ENCODE measurements at places on chromosomes 3 and 15.

DNA sequence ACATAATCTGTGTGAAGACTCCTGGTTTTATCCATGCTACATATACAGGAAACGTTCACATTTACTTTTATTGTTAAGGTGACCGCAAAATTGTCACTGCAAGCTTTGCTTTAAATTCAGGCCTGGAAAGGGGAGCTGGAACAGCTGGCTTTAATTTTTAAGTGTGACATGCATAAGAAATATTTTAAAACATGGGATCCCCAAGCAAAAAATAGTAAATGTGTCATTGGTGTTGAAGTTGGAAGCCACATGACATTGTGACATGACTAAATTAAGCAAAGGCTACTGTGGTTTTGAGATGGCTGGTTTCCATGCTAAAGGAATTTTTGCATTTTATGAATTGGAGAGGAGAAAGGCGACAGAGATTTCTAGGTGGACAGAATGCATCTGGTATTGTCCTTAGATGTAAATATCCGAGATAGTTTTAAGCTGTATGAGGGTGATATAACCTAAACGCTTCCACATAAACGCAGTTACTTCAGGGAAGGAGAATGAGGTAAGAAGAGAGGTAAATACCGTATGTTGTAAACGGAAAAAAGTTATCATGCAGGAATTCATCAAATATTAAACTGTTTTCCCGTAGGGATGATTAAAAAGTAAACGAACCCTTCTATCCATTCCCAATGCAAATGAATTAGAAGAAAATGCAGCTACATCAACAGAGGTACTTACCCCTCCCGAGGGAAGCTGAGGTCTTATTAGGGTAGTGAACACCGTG is 927 bp upstream of the FYTTD1 start:
- no peak for DNase-seq

DNA sequence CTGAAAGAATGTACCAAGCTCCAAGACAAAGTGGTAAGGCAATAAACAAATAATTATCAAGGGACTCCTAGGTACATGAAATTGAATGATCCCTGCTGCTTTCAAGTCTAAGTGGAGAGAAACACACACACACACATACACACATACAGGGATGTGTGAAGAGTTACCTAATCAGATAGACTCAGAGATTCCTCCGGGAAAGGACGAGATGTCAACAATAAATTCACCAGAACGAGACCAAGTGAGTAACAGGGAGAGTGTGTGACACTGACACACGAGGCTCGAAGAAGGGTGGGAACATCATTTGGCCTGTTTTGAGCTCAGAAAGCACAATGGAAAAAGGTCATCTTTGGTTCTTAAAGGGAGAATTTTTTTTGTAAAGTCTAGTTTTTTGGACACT is 13.4 kb downstream of the LRIG1 start:
- no peak for DNase-seq

DNA sequence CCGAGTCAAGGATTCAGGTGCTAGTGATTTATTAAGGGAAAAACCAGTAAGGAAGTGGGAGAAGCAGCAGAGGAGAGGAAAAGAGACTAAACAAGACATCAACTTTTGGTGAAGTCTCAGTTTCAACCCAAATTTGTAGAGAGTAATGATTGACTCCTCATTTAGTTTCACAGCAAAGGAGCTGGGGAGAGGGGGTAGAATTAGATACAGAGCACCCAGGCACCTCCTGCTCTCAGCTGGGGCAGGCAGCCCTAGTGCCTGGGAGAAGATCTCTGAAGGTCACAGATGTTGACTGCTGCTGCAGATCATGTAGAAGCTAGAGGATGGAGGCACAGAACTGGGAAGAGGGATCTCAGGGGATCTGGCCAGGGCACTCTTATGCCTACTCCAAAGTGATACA is 29.1 kb downstream of the RPL39L start:
- DNase-seq: no peak

GRCh38 chr15:33586786-33587697 is 276.3 kb downstream of the RYR3 start:
- DNase-seq: no peak

DNA sequence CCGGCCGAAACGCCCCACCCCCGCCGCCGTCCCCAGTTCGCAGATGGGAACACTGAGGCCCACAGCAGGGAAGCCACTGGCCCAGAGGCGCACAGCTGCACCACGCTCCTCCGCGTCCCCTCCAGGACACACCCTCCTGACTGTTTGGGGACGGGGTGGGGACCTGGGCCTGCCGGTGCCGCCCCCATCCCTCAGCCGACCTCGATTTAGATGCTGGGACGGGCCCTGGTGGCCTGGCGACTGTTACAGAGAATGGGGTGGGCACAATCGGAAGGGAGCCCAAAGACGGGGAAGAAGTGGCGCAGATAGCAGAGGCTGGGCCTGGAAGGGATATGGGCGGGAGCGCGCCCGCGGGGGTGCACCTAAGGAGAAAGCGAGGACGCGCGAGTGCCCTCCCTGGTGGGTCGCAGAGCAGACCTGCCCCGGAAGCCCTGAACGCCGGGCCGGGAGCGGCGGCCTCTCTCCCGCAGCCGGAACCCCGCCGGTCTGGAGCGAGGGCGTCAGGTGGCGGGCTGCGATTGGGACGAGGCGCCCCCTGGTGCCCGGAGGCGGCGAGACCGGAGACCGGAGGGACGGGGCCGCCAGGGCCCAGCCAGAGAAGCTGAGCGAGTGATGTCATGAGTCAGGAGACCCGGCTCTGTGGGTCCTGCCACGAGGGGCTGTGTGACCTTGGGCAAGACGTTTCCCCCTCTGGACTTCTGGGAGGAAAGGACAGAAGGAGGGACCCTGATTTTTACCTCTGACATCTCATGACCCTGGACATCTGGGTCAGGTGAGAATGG is 78.4 kb downstream of the IQSEC1 start:
- DNase-seq: peak; percentile 78

DNA sequence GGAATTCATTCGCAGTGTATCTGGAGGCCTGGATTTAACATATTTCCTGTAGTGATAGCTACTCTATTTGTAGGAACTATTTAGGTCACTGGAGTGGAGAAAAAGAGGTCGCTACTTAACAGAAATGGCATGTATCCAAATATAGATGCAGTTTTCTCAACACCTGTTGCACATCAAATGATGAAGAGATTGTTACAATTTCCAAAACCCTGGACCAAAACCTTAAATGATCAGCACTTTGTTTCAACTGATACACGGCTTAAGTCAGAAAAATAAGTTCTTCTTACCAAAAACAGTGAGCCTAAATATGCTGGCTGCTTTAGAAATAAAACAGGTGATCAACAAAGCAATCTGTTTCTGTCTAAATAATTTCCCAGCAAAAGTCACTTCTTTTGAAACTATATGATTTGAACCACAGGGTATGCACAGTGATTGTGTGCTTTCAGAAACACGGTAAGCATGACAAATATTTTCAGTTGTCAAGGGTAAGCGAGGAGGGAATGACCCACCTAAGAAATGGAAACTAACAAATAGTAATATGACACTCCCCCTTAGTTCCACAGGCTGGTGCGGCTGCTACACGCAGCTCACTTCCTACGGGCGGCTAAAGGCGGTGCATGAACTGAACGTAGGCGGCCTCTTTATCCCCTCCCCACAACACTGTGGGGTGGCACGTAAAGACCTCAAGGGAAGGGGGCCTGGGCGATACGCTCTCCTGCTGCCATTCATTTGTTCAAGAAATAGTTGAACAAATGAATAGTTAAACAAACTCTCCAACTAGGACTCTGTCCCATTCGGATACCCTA is 1.1 kb downstream of the EHD4 start:
- peak; percentile 57 for DNase-seq

DNA sequence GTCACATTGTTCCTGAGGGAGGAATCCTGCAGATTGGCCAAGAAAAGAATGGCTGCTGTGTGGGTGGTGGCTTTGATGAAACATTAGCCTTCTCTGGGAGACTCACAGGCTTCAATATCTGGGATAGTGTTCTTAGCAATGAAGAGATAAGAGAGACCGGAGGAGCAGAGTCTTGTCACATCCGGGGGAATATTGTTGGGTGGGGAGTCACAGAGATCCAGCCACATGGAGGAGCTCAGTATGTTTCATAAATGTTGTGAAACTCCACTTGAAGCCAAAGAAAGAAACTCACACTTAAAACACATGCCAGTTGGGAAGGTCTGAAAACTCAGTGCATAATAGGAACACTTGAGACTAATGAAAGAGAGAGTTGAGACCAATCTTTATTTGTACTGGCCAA is 6.1 kb downstream of the PTX3 start:
- DNase-seq: no peak

GRCh38 chr3:98553753-98554152 is 22.0 kb downstream of the GPR15 start:
- DNase-seq: no peak

- DNase-seq: no peak
These were observed 157.4 kb downstream of the SSR3 start for GRCh38 chr3:156397534-156397933.

- DNase-seq: no peak
These were observed 108.8 kb downstream of the NTRK3 start for GRCh38 chr15:88147760-88148159.

DNA sequence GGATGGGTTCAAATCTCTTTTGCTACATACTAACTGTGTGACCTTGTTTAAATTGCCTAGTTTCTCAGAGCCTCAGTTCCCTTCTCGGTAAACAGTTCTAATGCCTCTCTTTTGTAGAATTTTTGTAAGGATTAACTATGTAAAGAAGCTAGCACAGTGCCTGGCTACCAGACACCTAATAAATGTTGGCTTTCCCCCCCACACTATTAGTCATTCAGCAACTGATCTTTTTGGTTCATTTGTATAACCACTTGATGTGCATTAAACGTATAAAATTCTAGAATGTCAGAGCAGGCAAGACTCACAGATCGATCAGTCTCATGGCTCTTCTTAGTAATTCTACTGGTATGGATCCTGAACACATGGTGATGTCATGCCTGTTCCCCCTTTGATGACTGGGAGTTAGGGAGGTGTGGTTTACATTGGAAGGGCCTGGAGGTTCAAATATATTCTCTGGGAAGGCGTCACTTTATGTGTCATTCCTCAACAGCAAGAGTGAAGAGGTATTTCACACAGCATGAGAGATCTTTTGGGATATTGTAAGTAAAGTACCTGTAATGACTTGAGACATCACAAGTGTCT is 6.5 kb downstream of the TAGLN3 start:
- DNase-seq: no peak

DNA sequence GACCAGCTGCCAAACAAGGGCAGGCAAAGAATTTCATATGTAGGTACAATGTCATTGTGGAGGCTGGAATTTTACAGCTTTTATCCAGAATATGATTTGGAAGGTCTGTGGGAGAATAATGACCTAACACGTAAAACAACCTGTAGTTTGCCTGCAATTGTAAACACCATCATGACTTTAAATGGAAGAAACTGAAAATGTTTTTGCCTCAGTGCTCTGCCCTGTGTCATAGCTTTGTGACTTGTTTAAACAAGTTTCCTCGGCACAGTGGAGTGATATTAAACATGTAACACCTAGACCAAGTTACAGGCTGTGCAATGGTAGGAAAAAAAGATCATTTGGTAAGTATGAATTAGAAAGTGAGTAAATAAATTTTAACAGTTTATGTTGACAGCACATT is 171.6 kb upstream of the MBNL1 start:
- DNase-seq: no peak

GRCh38 chr3:187242435-187242834 is 45.1 kb downstream of the RTP1 start:
- no peak for DNase-seq

DNA sequence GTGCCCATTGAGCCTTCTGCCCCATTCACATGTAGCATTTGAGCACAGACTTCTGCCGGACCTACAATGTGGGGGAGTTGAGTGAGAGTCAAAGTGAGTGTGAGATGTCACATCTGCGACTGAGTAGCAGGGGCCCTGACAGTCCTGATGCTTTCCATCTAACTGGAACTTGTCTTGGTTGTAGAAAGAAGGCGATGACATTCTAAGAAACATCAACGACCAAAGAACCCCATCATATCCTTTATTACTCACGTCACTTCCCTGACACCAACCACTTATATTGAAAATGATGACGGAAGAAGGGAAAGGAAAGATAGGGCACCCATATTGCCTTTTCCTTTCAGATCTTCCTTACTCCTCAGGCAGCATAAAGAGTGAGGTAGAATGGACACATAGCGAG is 30.5 kb downstream of the SMAD3 start:
- DNase-seq: no peak

GRCh38 chr15:91867581-91868026 is 14.1 kb downstream of the SLCO3A1 start:
- no peak for DNase-seq

DNA sequence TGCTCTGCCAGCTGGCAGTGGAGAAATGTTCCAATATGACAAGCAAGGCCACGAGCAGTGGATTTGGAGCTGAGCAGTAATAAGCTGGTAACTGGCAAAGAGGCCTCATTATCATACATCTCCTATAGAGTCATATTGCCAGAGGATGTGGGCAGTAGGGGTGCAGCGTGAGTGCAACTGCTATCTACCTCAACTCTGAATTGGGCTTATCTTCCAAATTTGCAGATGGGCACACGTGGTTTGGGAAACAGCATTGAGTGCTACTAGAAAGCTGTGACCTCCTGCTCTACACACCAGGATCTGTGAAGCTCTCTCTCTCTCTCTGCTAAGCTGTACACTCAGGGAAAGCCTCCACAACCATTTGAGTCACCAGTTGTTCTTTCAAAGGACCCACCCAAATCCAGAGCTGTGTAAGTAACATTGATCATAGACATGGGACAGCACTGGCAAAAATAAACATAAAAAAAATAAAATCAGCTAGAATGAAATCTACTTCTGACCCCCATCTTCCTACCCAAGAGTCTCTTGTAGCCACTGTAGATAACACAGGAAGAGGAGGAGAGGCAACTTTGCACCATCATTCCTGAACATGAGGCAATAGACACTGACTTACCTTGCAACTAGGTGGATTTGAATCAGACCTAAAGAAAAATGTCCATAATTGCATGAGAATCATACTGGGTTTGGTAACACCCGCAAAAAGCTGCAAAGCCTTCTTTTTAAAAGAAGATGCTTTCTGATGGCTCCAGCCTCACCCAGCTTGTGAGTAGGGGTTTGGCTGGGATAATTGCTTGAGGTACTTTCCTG is 82.9 kb upstream of the THBS1 start:
- no peak for DNase-seq

- DNase-seq: no peak
These were observed 17.4 kb upstream of the ITGA11 start for GRCh38 chr15:68449389-68449788.

DNA sequence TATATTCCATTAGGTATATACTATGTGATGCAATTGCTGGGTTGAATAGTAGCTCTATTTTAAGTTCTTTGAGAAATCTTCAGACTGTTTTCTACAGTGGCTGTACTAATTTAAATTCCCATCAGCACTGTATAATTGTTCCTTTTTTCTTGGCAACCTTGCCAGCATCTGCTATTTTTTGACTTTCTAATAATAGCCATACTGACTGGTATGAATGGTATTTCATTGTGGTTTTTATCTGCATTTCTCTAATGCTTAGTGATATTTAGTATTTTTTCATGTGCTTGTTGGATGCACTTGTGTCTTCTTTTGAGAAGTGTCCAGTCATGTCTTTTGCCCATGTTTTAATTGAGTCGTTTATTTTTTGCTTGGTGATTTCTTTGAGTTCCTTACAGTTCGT is 145.1 kb upstream of the PLSCR5 start:
- DNase-seq: no peak
